ENCODE measurements at places on chromosomes 12 and 14.

GRCh38 chr14:87679866-87680265, 313.1 kb downstream of the GALC start:
- DNase-seq: no peak

DNA sequence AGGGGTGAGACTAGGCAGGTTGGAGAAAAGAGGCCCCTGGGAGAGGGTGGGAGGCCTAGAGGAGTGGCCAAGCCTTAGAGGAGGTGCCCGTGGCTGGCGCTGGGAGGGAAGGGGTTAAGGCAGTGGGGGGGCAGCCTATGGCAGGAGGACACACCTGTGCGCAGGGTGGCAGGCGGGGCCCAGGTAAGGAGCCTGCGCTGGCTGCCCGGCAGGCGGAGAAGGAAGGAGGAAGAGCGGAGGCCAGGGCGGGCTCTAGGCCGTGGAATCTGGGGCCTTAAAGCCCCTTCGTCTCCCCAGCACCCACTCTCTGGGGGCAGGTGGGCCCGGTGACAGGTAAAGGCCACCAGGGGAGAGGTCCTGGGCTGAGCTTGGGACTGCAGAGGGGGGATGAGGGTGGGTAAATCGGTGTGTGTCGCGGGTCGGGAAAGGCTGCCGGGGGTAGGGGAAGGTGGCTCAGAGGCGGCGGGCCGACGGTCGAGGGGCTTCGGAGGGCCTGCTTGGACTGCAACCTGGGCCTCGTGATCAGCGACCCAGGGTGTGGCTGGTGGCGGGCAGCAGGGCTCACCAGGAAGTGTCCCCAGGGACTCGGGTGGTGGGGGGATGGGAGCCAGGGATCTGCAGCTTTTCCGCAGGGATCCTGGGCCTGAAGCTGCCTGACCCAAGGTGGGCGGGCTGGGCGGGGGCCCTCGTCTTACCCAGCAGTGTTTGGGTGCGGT, 7.3 kb downstream of the PHB2 start:
- no peak for DNase-seq

DNA sequence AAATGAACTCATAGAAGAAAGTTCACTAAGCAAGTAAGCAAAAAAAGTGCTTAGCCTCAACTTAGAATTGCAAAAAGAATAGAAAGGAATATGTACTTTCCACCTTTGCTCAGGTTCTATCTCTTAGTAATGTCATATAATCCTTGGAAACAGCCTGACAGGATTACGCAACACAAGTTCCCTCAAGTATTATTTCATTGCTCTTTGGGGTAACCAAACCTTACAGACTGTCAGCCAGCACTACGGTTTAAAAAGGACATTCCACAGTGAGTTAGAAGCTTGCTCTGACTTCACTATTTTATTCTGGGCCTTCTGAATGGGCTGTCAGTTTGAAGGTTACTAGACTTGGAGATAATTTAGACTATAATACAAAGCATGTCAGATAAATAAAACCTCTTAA, 264.0 kb downstream of the ATXN7L3B start:
- DNase-seq: no peak

- no peak for DNase-seq
These were observed 250.4 kb upstream of the SEL1L start for GRCh38 chr14:81784084-81784483.

GRCh38 chr14:55103971-55104954, 24.8 kb upstream of the LGALS3 start:
- no peak for DNase-seq

GRCh38 chr12:116958402-116959197, 47.9 kb downstream of the FBXW8 start:
- DNase-seq: no peak

GRCh38 chr12:114274131-114274530, 131.8 kb downstream of the TBX5 start:
- no peak for DNase-seq

- no peak for DNase-seq
These were observed 99.2 kb downstream of the EML1 start for GRCh38 chr14:99892406-99892805.

DNA sequence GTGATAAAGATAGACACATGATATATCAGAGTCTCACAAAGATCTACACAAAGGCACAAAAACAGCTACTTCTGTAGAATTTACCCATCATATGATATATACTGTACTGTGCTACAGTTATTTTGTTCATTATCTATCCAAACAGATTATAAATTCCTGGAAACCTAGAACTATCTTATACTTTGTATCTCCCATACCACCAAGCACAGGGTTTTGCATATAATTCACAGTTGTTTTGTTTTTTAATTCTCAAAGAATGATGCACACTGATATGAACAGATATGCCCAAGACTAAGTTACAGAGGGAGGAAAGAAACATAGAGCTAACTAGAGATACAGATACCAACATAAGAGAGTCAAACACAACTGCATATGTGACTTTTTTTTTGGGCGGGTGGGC, 3.4 kb downstream of the PRKAG1 start:
- no peak for DNase-seq

DNA sequence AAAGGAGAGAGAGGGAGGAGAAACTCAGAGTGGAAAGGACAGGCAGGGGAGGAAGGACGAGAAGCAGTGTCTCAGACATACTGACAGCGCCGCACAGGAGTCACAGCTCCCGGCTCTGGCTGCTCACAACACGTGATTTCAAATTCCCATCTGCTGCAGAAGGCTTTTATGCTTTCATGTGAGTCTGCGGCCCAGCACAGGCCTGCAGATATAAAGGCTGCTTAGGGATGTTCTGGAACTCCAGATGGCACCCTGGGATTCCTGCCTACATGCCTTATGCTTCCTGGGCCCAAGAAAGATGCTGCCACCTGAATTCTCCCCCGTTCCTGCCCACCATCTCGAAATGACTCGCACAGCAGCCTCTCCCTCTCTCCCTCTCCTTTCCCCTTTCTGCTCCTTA, 89.6 kb downstream of the NUAK1 start:
- DNase-seq: no peak

GRCh38 chr14:97719931-97720330, 922.7 kb downstream of the VRK1 start:
- DNase-seq: no peak

DNA sequence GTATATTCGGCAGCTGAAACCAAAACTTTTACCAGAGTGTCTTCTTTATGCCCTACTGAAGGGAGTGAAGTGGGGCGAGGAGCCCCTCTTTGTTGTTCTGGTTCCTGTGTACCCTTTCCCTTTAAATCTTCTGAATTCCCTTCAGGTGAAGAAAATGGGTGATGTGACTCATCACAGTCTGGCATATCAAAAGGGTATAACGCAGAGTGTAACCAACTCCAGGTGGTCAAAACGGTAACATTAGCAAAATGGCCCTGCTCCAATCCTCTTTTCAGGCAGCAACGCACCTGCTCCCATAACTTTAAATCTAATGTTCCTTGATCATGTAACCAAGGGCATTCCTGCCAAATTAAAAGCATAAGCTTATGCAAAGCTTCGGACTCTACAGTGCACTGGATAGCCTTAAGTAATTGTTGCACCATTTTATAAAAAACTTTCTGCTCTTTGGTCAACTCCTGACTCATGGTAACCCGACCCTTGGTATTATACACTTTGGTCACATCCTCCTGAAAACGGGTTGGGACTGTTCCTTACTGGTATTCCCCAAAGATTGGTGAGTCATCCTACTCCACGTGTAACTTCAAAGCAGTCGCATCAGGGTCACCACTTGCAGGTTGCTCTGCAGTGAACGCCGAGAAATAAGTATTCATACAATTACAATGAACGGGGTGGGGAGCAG, 83.1 kb downstream of the KCNMB4 start:
- DNase-seq: no peak

DNA sequence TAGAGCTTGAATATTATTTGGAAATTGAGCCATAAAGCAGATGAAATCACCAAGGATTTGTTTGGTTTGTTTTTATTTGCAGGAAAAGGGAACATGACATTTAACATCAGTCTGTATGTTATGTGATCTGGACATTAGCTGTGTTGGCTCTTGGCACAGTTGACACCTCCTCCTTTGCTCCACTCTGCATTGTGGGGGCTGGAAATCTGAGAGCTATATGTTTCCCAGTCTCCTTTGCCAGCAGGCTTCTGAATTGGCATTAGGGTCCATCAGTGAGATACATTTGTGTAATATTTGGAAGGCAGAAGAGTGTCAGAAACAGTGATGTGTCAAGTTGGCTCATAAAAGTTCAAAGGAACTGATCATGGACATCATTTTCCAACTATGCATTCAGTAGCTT, 322.1 kb upstream of the ATP2B1 start:
- DNase-seq: no peak

GRCh38 chr12:67377541-67377940, 108.4 kb downstream of the CAND1 start:
- no peak for DNase-seq

- DNase-seq: no peak
These were observed 29.1 kb downstream of the AP5M1 start for GRCh38 chr14:57297852-57298251.

DNA sequence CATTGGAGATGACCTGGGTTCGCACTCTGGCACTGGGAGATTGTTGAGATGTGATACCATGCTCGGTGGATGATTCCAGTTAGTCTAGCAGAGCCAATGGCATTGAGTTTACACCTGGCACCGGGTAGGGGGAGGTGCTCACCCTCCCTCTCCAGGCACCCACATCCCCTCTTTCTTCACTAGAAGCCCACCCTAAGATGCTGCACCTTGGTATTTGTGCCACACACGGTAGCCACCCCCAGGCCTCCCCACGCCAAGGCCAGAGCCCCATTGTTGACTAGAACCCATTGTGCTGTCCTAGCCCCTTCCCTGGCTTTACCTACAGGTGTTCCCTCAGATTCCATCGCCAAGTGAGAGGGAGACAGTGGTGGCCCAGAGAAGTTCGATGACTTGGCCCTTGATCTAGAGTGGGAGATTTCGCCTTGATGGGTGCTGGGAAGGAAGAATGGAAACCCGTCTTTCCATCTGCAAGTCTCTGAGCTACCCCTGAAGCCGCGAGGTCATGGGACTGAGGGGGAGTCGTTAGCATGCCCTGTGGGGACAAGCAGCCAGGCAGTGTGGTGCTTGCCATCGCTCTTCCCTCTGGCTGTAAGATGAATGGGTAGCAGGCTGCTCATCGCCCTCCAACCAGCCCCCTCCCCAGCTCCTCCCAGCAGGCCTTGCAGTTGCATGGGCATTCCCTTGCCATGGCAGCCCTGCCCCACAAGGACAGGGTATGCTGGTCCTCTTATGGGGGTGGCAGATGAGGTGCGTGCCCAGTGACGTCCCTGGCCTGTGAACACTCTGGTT, 8.7 kb downstream of the CCND2 start:
- DNase-seq: no peak

DNA sequence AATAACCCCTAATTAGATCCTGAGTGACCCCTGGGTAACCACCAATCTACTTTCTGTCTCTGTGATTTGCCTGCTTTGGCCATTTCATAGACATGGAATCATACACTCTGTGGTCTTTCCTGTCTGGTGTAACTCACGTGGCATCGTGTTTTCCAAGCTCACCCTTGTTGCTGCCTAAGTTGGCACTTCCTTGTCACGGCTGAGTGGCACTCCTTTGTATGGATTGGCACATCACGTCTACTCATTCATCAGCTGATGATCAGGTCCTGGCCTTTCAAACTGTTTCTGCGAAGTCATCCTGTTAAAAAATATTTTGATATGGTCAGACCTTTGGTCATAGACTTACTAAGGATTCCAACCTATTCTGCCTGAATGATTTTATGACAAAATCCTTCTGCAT, 87.7 kb downstream of the GLT1D1 start:
- no peak for DNase-seq

- DNase-seq: no peak
These were observed 75.9 kb downstream of the CCDC88C start for GRCh38 chr14:91341751-91342154.

DNA sequence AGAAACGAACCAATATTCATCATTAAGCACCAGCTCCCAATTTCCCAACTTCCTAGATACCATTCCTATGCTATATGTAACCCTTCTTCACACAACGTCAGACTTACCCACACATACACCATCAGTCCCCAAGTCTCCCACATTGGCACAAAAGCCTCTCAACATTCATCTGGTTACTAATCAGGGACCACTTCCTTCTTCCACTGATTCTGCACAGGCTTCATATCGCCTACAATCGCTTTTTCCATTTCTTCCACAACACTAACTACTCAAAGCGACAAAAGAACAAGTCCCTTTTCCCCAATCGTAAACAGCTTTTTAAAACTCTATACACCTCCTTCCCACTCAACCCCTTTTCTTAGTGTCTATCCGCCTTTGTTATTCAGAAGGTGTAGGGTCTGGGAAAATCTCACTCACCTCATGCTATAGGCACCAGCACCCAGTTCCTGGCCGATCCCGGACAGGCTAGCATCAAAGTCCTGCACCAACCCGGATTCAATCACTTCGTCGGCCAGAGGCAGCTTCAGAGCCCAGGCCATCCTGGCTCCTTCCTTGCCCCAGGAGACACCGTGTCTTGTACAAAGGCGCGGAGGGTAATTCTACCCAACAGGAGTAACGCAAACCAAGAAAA, 936 bp downstream of the TFCP2 start:
- no peak for DNase-seq

DNA sequence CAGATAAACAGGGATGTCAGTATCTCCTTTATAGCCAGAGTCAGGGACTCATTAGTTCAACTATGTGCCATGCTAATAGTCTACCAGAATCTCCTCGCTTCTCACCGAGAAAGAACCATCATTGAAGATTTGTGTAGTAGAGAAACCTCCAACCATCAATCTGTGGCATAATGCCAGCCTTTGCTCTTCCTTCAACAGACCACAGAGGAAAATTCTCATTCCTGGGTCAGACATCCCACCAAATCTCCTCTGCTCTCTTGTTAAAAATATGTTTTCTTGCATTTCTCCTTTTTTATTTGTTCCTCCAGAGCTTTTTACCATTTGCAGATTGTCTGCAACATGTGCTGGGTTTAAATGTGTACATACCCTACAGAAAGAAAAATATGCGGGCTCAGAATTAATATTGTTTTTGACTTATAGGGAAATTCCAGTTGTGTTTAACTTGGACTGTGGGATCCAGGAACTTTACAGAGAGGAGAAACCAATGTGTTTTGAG, 64.9 kb downstream of the LLPH start:
- DNase-seq: no peak

- no peak for DNase-seq
These were observed 254.7 kb downstream of the IPO8 start for GRCh38 chr12:30440826-30441602.

DNA sequence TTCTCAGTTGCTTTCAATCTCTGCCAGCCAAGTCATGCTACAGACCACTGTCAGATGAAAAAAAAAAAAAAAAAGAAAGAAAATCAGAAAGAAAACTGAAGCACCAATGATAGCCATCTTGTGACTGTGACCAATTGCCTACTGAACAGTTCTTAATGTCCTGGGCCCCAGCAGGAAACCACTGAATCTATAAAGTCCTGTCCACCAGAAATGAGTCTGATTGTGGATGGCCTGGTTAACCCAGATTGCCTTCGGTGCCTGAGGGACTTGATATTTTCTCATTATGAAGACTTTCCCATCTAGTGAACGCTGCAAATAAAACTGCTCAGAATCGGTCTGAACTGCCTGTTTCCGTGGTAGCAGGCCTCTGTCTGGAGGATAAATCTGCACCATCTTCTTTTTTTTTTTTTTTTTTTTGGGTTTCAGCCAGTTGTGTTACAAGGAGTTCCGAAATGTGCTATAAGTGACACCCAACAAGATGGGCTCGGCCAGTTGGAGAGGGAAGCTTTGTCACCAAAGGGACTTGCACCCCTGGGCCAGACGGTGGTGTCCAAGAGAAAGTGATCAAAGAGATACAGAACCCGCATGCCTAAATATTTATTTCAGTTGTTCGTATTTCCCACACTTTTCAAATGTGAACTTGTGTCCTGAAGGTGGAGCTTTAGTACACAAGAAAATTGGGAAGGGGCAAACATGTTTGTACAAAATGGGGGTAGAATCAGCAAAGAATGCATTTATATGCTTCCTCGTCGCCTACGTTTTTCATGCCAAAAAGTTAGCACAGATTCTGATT, 3.0 kb upstream of the PLXNC1 start:
- no peak for DNase-seq

- peak; percentile 46 for DNase-seq
These were observed 392.9 kb downstream of the NOVA1 start for GRCh38 chr14:26204728-26205479.

Data from cortex of kidney (tissue), 1 donor.